Activated CD4-positive, alpha-beta T cell treated with anti-CD3 and anti-CD28 coated beads for 36 hours (primary cell): ENCODE measurements at places on chromosomes 6 and 20. TPM values are rescaled to one million over a fixed set of nuclear protein-coding genes. Genes with fewer than 3 reads are reported as not detected.
A peak's percentile ranks its signal among the peaks of the same experiment; 100 is the strongest.

Gene MEI4
- total RNA-seq: not detected

Gene CBLN4
- not detected for total RNA-seq

Gene COL9A1
- total RNA-seq: not detected

Gene SULF2
- 0.09 TPM for total RNA-seq

Gene THBD
- not detected for total RNA-seq

Gene OLIG3
- not detected for total RNA-seq

DNA sequence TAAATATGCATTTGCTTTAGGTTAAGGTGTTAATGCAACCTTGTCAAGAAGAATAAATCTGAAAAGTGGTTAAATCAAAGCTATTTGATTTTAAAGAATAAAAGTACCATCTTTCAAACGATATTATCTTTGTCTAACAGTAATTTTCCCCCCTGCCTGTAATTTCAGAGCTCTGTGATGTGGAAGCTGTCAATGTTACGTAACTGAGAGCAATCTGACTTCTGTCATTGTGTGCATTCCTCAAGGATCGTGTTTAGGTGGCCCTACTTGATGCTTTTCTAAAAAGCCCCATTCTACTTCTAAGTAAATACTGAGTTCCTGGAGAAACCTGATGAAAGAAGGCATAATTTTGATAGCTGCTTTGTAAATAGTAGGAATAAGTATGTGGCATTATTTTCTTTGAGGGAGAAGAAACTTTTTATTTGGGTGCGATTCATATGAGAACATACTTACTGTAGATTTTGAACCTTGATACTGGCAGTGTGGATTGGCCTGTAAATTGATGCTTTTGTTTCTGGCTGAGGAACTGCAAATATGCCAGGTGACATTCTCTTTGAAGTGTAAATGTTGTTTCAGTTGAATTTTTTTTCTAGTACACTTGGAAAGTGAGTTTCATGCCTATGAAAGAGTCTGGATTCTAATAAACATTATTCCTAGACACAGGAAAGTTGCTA is 529.6 kb upstream of the FLRT3 start:
- no peaks in the 10 kb centered on the region for H3K4me1 ChIP-seq
- no peak overlapping the region for H3K4me3 ChIP-seq
- H3K36me3 ChIP-seq: no peaks in the 10 kb centered on the region
- no peak overlapping the region for H3K27ac ChIP-seq
- no peak for DNase-seq

DNA sequence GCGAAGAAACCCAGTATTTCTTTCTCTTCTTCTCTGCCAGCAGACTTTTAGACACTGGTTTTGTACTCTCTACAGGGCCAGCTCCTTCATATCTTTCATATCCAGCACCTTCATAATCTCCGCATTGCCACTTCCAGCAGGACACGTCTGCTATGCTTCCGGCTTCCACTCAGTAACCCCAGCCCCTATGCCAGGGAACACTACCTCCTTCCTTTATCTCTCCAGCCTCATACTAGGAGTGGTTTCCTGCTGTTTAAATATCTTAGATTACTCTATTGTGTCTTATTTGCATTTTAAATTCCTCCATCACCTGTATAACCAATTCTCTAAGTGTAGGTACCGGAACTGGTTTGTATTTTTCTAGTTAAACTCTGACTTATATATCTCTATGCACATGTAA is 667.8 kb upstream of the ID4 start:
- H3K4me3 ChIP-seq: no peak overlapping the region
- H3K27me3 ChIP-seq: no peaks in the 10 kb centered on the region
- H3K36me3 ChIP-seq: no peaks in the 10 kb centered on the region
- no peak for DNase-seq

DNA sequence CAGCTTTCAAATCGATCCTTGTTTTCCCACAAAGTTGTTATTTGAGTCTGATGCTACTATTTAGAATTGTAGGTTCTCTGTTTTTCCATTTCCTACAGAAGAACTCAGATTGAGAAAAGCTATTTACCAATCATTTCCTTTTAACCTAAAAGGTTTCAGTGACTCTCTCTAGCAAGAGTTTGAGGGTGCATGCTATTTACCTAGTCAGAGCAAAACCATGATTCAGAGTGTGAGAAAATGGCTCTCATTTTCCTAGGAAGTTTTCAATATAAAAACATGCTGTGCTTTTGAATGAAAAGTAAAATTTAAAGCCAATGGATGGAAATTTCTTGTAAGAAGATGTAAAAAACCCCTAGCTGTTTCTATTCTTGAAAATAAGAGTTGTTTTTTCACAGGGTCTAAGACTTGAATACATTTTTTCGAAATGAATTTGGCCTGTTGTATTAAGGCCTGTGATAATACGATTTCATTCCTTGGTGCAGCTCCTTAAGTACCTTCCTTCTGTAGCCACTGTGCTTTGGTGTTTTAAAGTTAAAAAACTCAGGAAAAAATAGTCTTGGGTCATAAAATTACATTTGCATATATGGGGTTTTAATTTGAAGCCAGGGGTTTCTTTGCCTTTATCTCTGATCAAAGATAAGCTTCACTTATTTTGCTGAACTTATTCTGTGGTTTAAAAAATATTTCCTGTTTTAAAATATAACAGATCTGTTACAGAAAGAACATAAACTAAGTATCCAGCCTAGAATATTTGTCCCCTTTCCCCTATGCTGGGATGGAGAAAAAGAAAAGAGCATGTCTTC is 18.0 kb upstream of the RSPH3 start:
- DNase-seq: no peak
- H3K4me3 ChIP-seq: no peak overlapping the region
- H3K4me1 ChIP-seq: peaks cover 64% of the 10 kb centered on the region
- peaks cover 17% of the 10 kb centered on the region for H3K36me3 ChIP-seq

DNA sequence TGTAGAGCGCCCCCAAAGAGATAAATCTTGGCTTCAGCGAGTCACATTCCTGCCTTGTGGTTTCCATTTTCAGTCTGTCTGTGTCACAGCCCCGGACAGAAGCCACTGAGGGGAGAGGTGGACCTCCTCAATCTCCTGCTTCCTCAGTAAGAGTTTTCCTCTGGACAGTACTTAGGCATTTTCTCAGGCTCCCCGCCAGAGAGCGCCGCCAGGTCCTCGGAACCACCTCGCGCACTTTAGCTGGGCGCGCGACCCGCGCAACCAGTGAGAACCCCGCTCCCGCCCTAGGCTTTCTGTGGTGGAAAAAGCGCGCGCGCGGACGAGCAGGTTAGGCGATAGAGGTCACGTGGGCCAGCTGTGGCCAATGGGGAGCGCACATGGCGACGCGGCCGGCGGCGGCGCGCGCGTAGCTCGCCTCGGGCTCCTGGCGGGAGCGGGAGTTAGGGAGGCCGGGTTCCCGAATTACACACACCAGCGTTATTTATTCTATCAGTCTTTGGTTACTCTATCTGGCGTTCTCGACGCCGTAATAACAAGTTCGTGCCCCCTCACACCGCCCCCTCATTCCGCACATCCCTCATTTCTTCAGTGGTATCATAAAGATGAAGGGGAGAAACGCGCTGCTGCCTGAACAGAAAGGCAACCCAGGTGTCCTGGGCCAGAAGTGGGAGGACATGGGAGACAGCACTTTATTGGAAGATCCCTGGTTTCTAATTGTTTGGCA is 19.4 kb downstream of the PXT1 start:
- no peaks in the 10 kb centered on the region for H3K36me3 ChIP-seq
- DNase-seq: peak; percentile 99
- H3K27ac ChIP-seq: peak overlapping the region; percentile 92
- peaks cover 17% of the 10 kb centered on the region for H3K4me1 ChIP-seq
- no peaks in the 10 kb centered on the region for H3K27me3 ChIP-seq

DNA sequence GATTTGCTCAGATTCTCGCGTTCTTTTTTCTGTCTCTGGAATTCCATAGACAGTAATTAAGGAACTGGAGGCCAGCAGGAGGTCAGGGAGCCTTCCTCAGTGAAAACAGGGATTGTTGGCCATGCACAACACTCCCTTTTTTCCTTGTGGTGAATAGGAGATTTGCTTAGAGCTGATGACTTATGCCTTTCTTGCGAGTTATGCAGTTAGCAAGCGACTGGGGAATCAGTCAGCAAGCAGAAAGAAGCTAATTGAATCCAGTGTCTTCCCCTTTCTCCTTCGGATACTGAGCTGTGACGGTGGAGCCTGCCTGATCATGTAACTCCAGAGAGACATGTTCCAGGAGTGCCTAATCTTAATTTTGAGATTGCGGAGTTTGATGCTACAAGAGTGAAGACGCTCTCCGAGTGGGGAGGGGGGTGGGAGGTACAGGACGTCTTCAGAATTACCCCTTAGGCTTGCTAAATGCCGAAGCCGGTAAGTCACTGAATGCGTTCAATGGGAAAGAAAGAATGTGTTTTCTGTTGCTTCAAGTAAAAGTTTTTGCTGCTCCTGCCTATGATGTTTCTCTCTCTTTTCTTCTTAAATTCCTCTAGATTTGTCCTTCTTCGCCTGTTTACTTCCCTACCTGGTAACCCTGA is 165.9 kb downstream of the SASH1 start:
- H3K36me3 ChIP-seq: no peaks in the 10 kb centered on the region
- no peaks in the 10 kb centered on the region for H3K4me1 ChIP-seq
- H3K4me3 ChIP-seq: no peak overlapping the region
- peaks cover 32% of the 10 kb centered on the region for H3K27me3 ChIP-seq

DNA sequence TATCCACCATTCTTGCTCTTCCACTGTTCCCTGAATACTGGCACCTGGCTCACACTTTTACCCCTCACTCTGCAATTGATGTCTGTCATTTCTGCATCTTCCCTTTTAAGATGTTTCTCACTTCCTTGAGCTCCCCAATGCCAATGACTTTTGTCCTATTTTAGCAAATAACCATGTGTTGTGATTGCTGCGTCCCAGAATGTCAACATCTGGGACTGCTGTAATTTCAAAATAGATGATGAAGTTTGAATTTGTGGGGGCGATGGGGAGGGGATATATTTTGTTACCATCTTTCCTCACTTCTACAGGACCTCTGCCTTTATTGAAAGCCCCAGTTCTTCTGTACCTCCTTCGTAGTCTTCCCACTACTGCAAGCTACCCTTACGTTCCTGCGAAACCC is 40.0 kb upstream of the ADGRF5 start:
- DNase-seq: no peak
- H3K4me3 ChIP-seq: no peak overlapping the region
- no peaks in the 10 kb centered on the region for H3K36me3 ChIP-seq
- H3K4me1 ChIP-seq: no peaks in the 10 kb centered on the region
- H3K27me3 ChIP-seq: peaks cover 5% of the 10 kb centered on the region

DNA sequence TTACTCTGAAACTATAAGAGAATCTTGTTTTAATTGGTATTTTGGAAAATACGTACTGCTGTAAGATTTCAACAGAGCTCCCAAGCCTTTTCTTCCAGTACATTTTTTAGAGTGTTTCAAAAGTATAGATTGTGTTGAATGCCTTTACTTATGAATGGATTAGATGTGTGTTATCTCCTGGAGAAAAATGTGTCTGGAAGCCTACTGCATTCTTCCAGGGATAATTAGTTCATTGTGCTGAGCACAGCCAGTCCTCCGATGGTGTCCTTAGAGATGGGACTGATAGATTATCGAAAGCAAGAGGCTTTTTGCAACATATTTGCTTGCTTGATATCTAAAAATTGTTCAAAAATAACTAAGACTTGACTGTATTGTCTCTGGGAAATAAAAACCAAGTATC is 114.2 kb downstream of the PLEKHG1 start:
- no peak overlapping the region for H3K27ac ChIP-seq
- no peaks in the 10 kb centered on the region for H3K4me1 ChIP-seq
- H3K36me3 ChIP-seq: no peaks in the 10 kb centered on the region
- H3K4me3 ChIP-seq: no peak overlapping the region

- peak; percentile 70 for DNase-seq
- no peak overlapping the region for H3K4me3 ChIP-seq
- no peaks in the 10 kb centered on the region for H3K27me3 ChIP-seq
Observed at GRCh38 chr20:10553326-10553984, 118.3 kb downstream of the SLX4IP start.

- H3K27me3 ChIP-seq: peaks cover 57% of the 10 kb centered on the region
- H3K4me3 ChIP-seq: peak overlapping the region; percentile 69
- no peak overlapping the region for H3K27ac ChIP-seq
Observed at GRCh38 chr6:7725412-7725811, 487 bp upstream of the BMP6 start.

GRCh38 chr6:42177514-42178364 is 4.6 kb downstream of the GUCA1A start:
- peaks cover 5% of the 10 kb centered on the region for H3K27me3 ChIP-seq
- H3K36me3 ChIP-seq: no peaks in the 10 kb centered on the region
- H3K4me1 ChIP-seq: peaks cover 11% of the 10 kb centered on the region
- DNase-seq: peak; percentile 45

GRCh38 chr20:9200196-9200595 is 131.3 kb downstream of the PLCB4 start:
- H3K27ac ChIP-seq: no peak overlapping the region
- DNase-seq: no peak
- no peaks in the 10 kb centered on the region for H3K4me1 ChIP-seq

DNA sequence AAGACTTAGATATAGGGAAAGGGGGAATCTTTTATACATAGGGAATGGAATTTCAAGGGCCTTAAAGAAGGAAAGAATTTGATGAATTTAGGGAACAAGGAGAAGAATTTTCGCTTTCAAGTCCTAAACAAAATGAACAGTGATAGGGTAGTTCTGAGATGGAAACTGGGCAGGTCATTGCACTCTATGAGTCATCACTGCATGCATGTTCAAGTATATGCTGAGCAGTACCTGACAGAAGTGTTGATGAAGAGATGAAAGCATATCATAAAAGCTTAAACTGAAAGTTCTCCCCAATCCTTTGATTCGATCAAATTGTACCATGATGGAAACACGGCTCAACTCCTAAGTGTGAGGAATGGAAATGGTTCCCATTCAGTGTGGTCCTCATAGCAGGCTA is 271.0 kb downstream of the TSHZ2 start:
- H3K4me3 ChIP-seq: no peak overlapping the region
- H3K27ac ChIP-seq: no peak overlapping the region
- H3K4me1 ChIP-seq: peaks cover 12% of the 10 kb centered on the region

GRCh38 chr6:37103169-37104039 is 66.5 kb upstream of the PIM1 start:
- H3K4me3 ChIP-seq: peak overlapping the region; percentile 60
- H3K27ac ChIP-seq: peak overlapping the region; percentile 86
- no peaks in the 10 kb centered on the region for H3K27me3 ChIP-seq
- H3K4me1 ChIP-seq: peaks cover 28% of the 10 kb centered on the region

DNA sequence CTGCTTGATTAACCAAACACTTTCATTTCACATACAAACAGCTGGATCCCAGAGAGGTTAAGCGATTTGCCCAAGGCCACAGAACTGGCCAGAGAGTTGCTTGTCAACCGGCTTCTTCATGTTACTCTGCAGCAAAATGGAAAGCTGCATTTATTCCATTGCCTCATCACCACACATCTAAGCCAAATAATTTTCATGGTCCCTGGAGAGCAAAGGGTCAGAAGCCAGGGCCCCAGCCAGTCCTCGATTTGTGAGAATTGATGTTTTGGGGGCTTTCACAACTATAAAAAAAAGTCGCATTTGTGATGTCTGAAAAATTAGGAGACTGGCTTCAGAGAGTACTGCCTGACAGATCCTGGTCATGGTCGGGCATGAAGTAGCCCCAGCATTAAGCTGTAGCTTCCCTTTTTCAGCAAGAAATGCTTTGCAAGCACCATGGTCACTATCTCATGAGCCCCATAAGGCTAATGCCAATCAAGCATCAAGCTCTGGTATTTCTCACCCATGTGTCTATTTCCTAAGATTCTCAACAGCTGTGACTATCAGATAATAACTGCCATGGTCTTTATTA is 95.8 kb downstream of the BANF2 start:
- H3K36me3 ChIP-seq: no peaks in the 10 kb centered on the region
- no peak overlapping the region for H3K27ac ChIP-seq
- peaks cover 8% of the 10 kb centered on the region for H3K27me3 ChIP-seq
- H3K4me1 ChIP-seq: peaks cover 3% of the 10 kb centered on the region
- H3K4me3 ChIP-seq: no peak overlapping the region
- DNase-seq: no peak
